NCI-H2029 treated with DMSO at 0.1 percent for 48 hours (cell line): ENCODE measurements at places on chromosomes 7 and 10.

DNA sequence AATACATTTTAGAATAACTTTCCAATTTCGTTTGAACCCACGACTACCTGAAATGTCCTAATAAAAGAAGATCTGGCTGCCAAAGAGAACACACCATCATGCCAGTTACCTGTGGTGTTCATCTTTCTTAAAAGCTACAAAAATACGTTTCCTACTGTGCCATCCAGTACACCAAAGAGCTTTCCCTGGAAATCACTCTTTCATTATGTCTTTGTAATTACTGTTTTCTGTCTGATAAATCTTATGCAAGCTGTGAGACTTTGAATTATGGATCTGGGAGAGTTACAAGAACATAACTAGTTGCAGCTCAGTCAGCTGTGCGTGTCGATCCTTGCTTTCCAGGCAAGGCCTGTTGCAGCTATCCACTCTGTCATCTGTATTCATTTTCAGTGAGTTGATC is 12.5 kb upstream of the POM121L12 start:
- no peak for DNase-seq

GRCh38 chr10:66919248-66919647 is 6.6 kb upstream of the LRRTM3 start:
- no peak for DNase-seq

DNA sequence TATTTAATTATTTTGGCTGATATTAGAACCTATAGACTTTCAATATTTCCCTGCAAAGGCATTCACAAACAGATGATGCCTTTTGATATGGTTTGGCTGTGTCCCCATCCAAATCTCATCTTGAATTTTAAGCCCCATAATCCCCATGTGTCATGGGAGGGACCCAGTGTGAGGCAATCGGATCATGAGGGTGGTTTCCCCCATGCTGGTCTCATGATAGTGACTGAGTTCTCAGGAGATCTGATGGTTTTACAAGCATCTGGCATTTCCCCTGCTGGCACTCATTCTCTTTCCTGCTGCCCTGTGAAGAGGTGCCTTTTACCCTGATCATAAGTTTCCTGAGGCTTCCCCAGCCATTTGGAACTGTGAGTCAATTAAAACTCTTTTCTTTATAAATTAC is 9.3 kb upstream of the PNLIPRP3 start:
- no peak for DNase-seq

GRCh38 chr10:84217746-84218145 is 7.6 kb downstream of the LRIT2 start:
- DNase-seq = no peak

- DNase-seq = no peak
These were observed 245.5 kb downstream of the SKAP2 start for GRCh38 chr7:26618898-26619297.

- DNase-seq = no peak
These were observed 8.5 kb upstream of the BAG3 start for GRCh38 chr10:119642556-119643111.

DNA sequence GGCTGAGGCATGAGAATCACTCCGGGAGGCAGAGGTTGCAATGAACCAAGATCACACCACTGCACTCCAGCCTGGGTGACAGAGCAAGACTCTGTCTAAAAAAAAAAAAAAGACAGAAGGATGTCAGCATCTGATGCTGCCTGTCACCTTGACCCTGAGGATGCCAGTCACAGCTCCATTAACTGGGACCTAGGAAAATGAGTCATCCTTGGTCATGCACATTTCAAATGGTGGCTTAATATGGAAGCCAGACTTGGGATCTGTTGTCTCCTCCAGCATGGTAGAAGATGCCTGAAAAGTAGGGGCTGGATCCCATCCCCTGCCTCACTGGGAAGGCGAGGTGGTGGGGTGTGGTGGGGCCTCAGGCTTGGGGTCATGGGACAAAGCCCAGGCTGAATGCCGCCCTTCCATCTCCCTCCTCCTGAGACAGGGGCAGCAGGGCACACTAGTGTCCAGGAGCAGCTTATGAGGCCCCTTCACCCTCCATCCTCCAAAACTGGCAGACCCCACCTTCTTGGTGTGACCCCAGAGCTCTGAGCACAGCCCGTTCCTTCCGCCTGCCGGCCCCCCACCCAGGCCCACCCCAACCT is 1.3 kb downstream of the NOS3 start:
- DNase-seq = no peak

DNA sequence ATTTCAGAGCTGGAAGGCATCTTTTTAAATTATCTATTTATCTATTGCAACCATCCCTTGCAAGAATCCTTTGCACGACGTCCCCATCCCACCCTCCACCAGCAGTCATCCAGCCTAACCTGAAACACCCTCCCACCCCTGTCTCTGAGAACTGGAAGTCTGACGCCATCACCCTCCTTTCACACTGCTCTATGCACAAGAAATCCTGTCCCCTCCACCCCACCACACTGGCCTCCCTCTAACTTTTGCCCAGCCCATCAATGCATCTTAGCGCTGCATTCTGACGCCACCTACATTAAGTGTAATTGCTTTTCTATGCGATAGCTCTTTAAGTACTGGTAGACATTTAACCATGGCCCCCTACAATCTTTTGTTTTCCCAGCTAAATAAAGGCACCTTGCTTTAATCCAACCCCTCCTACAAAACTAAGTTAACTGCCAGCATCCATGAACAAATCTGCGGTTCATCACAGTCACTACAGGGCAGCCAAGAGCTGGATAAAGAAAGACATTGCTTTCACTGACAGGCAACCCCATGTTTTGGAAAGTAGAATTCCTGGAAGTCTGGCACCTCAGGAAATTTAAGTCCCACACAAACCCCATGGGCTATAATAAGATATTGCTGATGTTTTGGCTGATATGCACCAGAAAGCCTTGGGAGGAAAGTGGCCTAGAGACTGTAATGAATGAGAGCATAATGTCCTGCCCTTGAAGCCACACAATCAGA is 128.0 kb downstream of the GLI3 start:
- no peak for DNase-seq

DNA sequence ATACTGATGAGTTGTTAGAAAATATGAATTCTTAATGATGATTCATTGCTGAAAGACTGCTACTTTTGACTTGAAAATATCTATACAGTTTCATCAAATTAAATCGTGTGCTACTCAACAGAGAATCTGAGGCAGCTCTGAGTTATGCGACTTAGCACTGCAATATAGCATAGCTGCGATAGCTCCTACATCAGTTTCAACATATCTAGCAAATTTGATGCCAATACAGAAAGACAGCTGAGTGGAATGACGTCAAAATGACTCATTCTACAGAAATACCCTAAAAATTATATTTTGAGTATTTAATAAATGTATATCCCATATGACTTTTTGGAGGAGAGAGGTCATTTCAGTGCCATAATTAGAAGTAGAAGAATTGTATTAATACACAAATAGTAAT is 1.1 kb upstream of the TARP start:
- no peak for DNase-seq

DNA sequence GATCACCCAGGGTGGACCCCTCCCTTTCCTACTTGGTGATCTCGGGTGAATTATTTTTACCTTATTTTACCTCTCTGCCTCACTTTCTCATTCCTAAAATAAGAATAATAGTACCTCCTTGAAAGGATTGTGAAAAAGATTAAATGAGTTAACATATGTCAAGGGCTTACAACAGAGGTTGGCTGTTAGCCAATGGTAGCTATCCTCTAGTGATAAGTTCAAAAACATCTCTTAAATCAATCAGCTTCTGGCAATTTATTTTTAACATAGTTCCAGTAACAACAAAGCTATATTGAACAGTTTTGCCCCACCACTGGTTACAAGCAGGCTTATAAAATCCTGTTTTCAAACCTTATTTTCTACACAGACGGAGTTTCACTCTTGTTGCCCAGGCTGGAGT is 45.4 kb downstream of the TMEM168 start:
- no peak for DNase-seq

DNA sequence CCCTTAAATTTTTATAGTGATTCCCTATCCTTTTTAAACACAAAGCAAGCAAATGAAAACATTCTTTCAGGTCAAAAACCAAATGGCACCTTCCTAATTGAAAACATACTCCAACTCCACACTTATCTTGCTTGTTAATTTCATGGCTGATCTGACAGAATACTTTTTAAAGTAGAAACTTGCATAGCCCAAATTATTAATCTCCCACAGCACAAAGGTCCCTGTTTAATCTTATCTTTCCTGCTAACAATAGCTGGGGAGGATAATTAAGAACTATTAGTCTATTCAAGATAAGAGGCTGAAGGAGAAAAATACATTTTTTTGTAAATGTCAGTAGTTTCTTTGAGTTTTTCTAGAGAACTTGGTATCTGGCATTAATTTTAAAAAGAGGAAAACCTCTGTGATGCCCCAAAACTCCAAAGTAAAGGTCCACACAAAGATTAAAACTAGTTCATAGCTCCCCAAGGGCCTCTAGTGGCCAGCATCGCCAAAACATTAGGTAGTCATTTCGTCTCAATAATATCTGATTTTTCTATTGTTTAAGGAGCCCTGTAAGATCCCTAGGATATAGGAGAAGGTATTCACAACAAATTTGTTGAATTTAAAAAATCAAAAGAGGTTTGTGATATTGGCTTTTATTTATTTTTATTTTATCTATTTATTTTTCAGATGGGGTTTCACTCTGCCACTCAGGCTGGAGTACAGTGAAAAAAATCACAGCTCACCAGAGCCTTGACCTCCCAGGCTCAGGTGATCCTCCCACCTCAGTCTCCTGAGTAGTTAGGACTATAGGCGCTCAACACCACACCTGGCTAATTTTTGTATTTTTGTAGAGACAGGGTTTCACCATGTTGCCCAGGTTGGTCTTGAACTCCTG is 14.7 kb downstream of the CDNF start:
- DNase-seq = no peak
